Psoas muscle (tissue), 8 donors: ENCODE measurements at places on chromosomes 7 and 10.
A peak's percentile ranks its signal among the peaks of the same experiment; 100 is the strongest.

DNA sequence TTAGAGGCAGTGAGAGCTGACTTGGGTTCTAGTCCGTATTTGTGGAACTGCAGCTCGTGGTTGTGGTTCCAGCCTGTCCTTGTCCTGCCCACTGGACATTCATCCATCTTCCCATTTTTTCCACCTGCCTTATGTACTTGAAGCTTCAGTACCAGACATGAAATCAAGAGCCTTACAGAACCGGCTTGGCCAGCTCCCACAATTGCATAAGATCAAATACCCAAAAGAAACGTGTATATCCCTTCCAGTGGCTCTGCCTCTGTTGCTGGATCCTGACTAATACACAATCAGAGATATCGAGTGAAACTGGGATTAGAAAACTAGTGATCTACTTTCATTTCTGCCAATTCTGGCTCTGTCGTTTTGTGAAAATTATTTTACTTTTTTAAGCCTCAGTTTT is 23.8 kb upstream of the LIPA start:
- no peaks in the 10 kb centered on the region for H3K27me3 ChIP-seq
- no peak for DNase-seq
- H3K36me3 ChIP-seq, result no peaks in the 10 kb centered on the region
- peaks cover 36% of the 10 kb centered on the region for H3K4me1 ChIP-seq
- H3K27ac ChIP-seq, result peak overlapping the region; percentile 19
- peak overlapping the region; percentile 23 for H3K4me3 ChIP-seq

GRCh38 chr10:25974897-25975459 is 40.9 kb downstream of the MYO3A start:
- no peaks in the 10 kb centered on the region for H3K27me3 ChIP-seq
- H3K4me3 ChIP-seq, result no peak overlapping the region
- H3K36me3 ChIP-seq, result no peaks in the 10 kb centered on the region
- DNase-seq, result no peak

DNA sequence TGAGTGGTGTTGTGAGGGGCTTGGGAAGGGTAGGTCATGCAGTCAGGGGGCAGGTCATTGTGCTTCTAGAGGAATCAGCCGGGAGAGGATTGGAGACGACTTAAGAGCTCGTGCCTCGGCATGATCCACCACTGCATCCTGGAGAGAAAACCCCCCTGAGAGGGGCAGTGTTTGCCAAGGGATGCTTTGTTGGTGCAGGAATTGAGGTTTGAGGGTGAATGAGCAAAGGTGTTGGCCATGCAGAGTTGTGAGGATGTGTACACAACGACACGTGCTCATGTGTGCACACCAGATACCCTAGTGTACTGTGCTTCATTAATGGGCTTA is 85.6 kb upstream of the ANLN start:
- H3K27me3 ChIP-seq, result no peaks in the 10 kb centered on the region
- no peak overlapping the region for H3K4me3 ChIP-seq
- peaks cover 44% of the 10 kb centered on the region for H3K4me1 ChIP-seq
- H3K36me3 ChIP-seq, result no peaks in the 10 kb centered on the region
- H3K27ac ChIP-seq, result peak overlapping the region; percentile 84

GRCh38 chr7:30429156-30429530 is 49.4 kb downstream of the NOD1 start:
- H3K27me3 ChIP-seq, result no peaks in the 10 kb centered on the region
- H3K36me3 ChIP-seq, result peaks cover 21% of the 10 kb centered on the region
- no peak overlapping the region for H3K27ac ChIP-seq
- H3K4me3 ChIP-seq, result no peak overlapping the region
- peaks cover 15% of the 10 kb centered on the region for H3K4me1 ChIP-seq

GRCh38 chr7:134774119-134774518 is 5.3 kb upstream of the CALD1 start:
- H3K36me3 ChIP-seq, result no peaks in the 10 kb centered on the region
- no peak for DNase-seq

DNA sequence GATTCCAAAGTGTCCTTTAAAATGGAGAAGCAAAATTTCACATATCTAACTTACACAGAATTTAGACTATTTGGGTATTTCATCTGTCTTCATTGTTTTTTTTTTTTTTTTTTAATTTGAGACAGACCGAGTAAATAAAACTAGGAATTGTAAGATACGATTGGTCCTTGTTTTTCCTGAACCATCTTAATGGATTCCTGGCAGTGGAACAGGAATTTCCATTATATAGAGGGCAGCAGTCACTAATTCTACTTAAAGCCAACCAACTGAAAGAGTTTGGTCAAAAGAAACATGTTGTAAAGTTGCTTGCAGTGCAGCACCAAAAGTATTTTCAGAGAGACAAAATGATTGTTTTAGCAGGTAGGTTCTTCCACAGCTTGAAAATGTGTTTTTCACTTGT is 72.5 kb upstream of the HGF start:
- H3K4me1 ChIP-seq, result no peaks in the 10 kb centered on the region
- no peaks in the 10 kb centered on the region for H3K27me3 ChIP-seq
- H3K4me3 ChIP-seq, result no peak overlapping the region
- DNase-seq, result no peak
